Right kidney (tissue), 9 donors: ENCODE measurements at places on chromosomes 12 and 14.

DNA sequence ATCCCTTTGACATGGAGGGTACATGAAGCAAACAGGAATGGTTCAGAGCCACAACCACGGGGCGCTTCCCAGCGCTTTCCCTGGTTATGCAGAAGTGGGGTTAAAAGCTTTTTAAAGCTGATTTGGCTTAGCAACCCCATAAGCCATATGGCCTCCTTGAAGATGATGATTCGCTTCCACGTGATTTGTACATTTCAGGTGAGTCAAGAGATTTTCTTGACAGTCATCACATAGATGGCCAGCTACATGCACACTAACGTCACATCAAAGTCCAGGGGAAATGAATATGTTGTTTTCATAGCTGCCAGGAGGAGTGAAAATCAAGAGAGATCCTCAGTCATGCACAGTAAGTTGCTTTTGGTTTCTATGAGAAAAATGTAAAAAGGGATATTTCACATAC is 309.7 kb downstream of the TMEM132D start:
- DNase-seq: no peak

DNA sequence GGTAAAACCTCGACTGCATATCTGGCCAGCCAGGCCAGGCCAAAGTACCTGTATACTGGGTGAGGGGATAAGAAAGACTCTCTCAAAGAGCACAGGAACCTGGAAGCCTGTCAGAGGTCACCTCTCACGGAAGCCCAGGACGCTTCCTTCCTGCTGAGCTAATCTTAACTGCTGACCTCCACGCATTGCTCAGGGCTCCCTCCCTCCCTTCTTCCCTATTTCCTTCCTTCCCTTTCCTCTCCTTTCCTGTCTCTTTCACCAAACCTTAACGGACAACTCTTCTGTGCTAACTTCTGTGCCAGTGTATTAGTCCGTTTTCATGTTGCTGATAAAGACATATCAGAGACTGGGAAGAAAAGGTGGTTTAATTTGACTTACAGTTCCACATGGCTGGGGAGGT is 14.8 kb upstream of the RNASE10 start:
- DNase-seq: no peak

DNA sequence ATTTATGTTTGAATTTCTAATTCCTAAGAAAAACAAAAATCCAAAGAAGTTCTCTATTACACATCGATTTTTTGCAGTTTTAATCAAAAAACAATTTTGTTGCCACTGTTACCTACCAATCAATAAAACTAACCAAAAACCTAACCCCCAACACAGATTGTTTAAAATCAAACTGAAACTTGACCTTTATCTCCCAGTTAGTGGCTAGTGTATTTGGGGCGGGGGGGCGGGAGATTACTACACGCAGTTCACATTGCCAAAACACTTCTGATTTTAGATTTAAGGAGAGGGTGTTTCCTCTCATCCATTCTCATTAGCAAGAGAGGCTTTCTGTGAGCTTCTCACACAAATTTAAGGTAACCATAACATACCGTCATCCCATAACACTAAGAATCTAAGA is 6.4 kb downstream of the CDC42BPB start:
- DNase-seq: no peak

GRCh38 chr12:116806845-116807440 is 68.8 kb downstream of the RNFT2 start:
- DNase-seq: no peak

GRCh38 chr14:22159957-22160356 is 429.1 kb downstream of the DAD1 start:
- DNase-seq: no peak

DNA sequence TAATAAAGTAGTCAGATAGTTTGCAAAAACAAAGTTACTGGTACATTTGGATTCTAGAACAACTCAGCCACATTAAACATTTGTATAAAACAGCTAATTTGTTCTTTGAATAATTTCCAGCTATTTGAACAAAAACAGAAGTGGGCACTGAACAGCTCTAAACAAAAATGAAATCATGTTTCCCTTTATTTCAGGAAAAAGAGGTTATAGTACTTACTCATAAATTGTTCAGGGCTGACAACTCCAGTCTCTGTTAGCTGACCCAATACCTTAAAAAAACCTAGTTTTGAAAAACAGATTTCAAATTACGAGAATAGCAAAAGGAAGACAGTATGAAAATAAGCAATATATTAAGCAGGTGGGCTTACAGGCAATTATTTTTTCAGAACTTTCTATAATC is 8.2 kb downstream of the GNPNAT1 start:
- DNase-seq: no peak

GRCh38 chr12:104750061-104750460 is 208.0 kb downstream of the SLC41A2 start:
- no peak for DNase-seq

- no peak for DNase-seq
Measured at GRCh38 chr12:21962236-21962635, 21.0 kb upstream of the ABCC9 start.

DNA sequence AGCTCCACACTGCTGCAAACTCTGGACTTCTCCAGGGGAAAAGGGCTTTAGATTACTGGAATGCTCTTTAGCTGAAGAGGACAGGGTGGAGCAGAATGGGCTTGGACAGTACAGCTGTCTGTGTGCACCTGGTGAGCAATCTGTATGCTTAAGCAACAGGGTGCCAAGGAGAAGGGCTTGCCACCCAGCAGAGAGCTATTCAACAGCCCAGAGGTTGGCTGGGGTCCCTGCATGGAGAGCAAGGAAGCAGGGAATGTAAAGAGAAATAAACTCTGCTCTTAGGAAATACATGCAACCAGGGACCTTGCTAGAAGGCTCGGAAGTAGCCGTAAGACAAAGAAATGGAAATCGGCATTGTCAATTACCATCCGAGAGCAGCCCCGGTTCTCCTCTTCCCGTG is 53.0 kb upstream of the CORO1C start:
- no peak for DNase-seq

- DNase-seq: no peak
Measured at GRCh38 chr12:52390739-52391617, 5.5 kb upstream of the KRT84 start.

DNA sequence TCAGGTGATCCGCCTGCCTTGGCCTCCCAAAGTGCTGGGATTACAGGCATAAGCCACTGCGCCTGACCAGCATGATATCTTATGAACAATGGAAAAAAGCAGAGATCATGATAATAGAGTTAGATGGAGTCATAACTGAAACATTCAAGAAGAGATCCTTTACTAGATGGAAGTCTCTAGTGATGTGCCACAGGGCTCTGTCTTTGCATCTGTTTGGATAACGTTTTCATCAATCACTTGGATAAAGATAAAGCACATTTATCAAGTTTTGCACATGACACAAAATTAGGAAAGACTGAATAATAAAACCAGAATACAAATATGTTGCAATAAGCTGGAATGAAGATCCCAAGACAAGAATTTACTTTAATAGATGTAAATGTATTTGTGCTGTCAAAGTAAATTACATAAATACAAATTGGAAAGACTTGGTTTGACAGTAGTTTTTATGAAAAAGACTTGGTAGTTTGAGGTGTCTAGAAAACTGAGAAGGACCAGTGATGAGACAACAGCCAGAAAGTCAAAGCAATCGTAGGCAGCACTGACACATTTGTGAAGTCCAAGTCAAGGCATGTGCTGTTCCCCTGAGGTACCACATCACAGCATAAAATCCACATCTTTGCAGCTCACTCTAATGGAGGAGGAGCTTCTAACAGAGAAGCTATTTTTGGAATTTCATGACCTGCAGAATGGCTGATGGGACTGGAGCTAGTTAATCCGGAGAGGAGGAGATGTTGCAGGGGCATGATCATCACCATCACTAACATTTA is 28.5 kb downstream of the GPRC5A start:
- no peak for DNase-seq

- DNase-seq: no peak
Measured at GRCh38 chr12:66898700-66899469, 220.0 kb upstream of the GRIP1 start.

GRCh38 chr12:77746096-77746495 is 84.6 kb upstream of the NAV3 start:
- no peak for DNase-seq

DNA sequence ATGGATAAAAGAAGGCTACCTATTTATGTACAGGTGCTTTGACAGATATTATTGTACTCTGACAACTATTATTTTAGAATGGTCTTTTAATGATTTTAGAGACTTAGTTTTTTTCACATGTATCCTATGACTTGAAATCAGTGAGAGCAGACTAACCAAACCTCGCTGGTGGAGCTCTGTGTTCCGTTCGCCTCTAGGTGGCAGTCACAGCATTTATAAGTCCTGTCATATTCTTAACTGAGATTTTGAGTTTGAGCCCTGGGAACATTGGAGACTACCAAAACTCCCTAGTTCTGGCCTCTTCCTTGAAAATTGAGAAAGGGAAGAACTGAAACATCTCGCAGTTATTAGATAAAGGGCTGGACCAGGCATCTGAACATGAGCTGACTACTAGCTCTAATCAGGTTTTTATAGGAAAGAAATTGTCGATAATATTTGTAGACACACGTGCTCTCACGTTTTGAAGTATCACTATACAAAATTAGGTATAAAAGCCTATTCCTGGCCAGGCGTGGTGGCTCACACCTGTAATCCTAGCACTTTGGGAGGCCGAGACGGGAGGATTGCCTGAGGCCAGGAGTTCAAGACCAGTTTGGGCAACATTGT is 48.3 kb downstream of the TTLL5 start:
- DNase-seq: peak; percentile 27

- DNase-seq: no peak
Measured at GRCh38 chr12:129357233-129357632, 504.0 kb downstream of the GLT1D1 start.

GRCh38 chr14:79278798-79279644 is 932.3 kb downstream of the DIO2 start:
- peak; percentile 81 for DNase-seq

GRCh38 chr12:16524378-16524777 is 81.6 kb downstream of the LMO3 start:
- no peak for DNase-seq
